Panc1 (cell line): ENCODE measurements at places on chromosomes 6 and 20.

DNA sequence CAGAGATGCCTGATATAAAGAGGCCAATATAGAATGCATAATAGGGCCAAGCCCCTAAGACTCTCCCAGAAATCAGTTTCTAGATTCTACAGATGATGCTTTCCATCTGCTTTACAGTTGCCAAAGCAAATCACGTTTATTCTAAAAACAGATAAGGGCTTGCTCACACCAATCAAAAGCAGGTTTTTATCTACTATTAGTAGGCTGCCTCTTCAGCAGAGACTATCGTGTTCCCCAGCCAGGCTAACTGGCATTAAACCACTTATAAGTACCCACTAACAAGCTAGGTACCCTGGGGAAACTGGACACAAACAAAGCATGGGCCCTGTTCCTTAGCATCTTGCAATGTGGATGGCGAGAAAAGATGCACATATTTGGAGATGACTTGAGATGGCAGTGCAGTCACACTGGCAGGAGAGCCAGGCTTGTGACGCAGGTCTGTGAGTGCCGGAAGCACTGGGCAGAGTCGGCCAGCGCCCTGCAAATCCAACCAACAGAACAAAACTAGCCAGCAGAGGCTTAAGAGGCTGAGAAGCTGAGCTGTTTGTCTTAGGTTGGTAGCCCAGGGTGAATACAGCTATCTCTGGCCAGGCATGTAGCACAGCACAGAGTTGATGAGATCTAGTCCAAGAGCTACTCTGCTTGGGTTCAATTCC, 73.4 kb downstream of the GFOD1 start:
- no peak for DNase-seq

DNA sequence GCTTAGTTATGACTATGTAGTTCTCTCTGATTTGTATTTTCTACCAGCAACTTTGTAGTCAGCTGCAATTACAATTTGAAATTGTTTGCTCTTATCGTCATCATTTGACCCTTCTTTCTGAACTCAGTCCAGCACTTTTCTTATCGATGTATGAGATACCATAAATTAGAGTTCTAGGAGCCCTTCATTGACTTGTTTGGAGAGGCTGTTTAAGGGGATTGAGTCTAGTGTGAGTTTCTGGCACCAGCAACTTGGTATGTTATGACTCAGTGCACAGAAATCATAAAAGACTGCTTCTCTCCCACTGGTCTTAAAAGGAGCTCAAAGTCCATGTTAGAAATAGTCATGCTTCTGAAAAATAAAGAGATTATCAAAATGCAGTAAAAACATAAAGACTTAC, 190.3 kb downstream of the TENT5A start:
- DNase-seq: no peak

GRCh38 chr6:27061235-27061993, 186.1 kb upstream of the PRSS16 start:
- no peak for DNase-seq

DNA sequence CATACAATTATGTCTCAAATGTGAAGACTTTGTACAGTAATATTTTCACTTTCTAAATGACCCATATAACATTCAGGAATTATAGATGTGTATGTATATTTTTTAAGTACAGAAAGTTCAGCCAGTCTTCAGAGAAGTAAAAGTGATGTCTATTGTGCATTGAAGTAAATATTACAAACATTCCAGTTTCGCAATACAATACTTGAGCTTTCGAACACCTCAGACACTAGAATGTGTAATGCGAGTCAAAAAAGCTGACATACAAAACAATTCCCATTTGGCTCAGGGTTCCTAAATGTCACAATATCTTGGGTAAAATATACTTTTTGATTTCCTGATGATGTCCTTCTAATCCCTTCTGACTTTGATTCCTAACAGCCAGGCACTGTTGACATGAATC, 101.4 kb downstream of the ZNF217 start:
- DNase-seq: no peak

- DNase-seq: no peak
These were observed 34.4 kb upstream of the ARHGAP18 start for GRCh38 chr6:129744201-129744879.
